ENCODE measurements at places on chromosomes 2 and 18. TPM values are rescaled to one million over a fixed set of nuclear protein-coding genes. Genes with fewer than 3 reads are reported as not detected.

Gene RASGRP3
- 5.7 TPM for total RNA-seq

Gene NT5C1B
- total RNA-seq, result not detected

Gene DUSP19
- total RNA-seq, result 2.1 TPM

- no peak for ATAC-seq
Observed at GRCh38 chr2:167860082-167860481, 387.3 kb downstream of the STK39 start.

- no peak for ATAC-seq
Observed at GRCh38 chr2:134999521-134999920, 47.7 kb downstream of the MAP3K19 start.

DNA sequence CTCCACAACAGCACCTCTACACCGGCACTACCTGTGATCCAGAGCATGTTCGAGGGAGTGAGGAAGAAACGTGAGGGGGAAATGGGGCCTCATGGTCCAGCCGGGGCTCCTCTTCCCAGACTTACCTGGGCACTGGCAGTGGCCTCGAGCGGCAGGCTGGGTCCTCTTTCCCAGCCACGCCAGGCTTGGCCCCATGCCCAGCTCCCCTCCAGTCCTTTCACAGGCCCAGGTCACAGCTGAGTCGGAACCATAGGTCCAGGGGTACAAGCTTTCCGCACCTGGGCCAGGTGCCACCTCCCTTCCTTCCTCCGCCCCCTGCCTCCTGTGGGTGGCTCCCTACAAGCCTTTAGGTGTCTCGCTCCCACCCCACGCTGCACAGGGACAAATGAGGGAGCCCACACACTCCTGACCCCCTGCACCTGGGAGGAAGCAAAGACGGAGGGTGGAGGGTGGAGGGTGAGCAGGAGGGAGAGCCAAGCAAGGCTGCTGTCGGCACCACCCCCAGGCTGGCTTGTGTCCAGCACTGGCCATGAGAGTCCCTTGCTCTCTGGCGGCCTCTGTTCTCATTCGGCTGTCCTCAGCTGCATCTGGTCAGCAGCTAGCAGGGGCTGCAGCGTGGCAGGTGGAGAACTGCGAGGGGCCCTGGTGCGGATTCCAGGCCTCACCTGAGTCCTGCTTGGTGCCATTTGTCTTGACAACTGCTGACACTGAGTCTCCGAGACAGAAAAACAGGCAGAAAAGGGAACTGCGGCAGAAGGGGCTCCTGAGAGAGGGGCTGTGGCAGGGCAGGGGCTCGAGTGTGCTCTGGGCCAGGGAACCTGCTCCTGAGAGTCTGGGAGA lies 26.8 kb downstream of the ADRA2B start:
- ATAC-seq, result no peak

DNA sequence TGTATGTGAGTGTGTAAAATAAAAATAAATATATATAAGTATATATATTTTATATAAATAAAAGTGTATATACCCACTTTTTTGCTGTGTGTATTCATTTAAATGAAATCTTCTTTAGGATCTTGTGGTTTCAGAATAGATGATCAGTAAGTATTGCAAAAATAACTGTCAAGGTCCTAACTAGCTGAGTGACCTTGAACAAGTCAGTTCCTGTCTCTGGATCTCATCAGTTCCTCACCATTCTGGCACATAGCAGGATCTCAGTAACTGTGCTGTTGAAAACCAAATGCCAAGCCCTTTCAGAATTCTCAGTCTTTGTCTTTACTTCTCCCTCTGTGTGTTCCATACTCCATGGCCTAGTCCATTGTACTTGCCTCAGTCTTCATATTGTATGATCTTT lies 115.3 kb upstream of the CXCR4 start:
- no peak for ATAC-seq

GRCh38 chr2:98453083-98453482 lies 8.4 kb downstream of the INPP4A start:
- ATAC-seq, result no peak

GRCh38 chr2:216855079-216855478 lies 4.8 kb downstream of the TNP1 start:
- no peak for ATAC-seq

DNA sequence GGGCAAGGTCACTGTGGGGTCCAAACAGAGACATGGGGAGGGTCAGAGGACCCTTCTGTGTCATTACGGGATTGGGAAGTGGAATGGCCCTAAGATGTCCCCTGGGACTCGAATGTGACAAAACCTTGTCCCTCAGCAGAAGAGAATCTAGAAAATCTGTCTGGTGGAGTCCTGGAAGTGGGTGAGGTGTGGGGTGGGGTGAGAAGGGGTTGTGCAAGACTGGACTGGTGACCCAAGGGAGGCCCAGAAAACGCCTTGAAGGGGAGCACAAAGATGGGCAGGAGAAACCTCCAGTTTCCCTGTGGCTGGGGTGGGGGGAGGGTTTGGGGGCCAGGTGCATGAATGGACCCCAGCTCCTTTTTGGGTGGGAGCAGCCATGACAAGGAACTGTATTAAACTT lies 79.6 kb downstream of the TCF7L1 start:
- ATAC-seq, result no peak

DNA sequence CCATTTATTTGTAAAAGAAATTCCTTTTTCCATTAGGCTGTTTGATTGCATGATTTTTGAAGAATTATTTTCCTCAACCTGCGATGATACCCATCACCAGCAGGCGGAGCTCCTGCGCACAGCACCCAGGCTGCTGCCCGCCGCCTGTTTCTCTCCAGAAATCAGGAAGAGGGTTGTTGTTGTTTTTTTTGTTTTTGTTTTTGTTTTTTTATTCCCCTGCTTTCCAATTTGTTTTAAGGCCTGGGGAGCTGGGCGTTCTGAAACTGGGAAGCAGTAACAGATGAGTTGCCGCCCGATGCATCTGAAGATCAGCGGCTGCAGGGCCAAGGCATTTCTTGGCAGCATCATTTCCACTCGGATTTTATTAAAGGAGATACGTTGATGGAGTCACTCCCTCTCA lies 132.1 kb downstream of the MBP start:
- ATAC-seq, result no peak

DNA sequence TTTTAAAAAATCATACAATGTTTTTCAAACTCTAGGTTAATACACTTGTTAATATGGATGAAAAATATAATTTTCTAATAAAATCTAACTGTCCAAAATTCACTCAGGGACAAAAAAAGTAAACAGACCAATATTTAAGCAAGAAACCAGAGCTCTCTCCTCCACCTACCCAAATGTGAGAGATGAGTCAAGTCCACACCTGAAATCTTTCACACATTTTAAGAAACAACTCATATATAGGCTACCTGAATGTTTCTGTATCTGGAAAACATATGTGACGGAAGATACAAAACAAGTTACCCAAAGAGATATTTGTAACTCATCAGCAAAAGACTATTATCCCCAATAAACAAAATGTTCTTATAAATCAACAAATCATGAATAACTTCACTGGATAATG lies 20.2 kb downstream of the ZNF516 start:
- ATAC-seq, result peak; percentile 74
